Neural crest cell (in vitro differentiated cells): ENCODE measurements at places on chromosomes 12 and 14. TPM values are rescaled to one million over a fixed set of nuclear protein-coding genes. Genes with fewer than 3 reads are reported as not detected.

GRCh38 chr14:101467181-101467926 lies 93.9 kb upstream of the DIO3 start:
- no peak for DNase-seq

Gene IL22
- not detected in 2 replicates for total RNA-seq

GRCh38 chr12:5584412-5585175 lies 152.7 kb downstream of the NTF3 start:
- no peak for DNase-seq

DNA sequence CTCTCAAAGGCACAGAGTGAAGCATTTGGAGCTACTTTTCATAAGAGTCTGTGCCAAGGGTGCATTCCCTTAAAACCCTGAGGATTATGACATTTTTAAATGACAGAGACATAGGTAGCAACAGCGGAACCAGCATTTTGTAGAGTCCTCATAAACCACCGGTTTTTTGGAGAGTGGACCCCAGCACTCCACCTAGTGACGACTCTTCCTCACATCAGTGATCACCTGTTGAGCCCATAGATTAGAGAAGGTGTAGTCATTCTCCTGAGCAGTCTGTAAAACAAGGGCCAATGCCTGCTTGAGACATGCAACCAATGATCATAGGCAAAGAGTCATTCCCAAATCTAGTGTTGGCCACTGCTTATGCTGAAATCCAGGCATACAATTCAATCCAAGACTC lies 399.1 kb downstream of the GXYLT1 start:
- no peak for DNase-seq
